ENCODE measurements at places on chromosomes 4 and X. TPM values are rescaled to one million over a fixed set of nuclear protein-coding genes. Genes with fewer than 3 reads are reported as not detected.
A peak's percentile ranks its signal among the peaks of the same experiment; 100 is the strongest.

DNA sequence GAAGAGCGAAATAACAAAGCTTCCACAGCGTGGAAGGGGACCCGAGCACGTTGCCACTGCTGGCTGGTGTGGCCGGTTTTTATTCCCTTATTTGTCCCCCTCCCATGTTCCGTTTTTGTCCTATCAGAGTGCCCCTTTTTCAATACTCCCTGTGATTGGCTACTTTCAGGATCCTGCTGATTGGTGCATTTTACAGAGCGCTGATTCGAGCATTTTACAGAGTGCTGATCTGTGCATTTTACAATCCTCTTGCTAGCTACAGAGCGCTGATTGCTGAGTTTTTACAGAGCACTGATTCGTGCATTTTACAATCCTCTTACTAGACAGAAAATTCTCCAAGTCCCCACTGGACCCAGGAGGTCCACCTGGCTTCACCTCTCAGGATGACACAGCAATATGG, 250.9 kb upstream of the EPHA5 start:
- no peak overlapping the region for H3K27ac ChIP-seq
- no peak for DNase-seq
- no peak overlapping the region for H3K4me3 ChIP-seq
- no peaks in the 10 kb centered on the region for H3K4me1 ChIP-seq

DNA sequence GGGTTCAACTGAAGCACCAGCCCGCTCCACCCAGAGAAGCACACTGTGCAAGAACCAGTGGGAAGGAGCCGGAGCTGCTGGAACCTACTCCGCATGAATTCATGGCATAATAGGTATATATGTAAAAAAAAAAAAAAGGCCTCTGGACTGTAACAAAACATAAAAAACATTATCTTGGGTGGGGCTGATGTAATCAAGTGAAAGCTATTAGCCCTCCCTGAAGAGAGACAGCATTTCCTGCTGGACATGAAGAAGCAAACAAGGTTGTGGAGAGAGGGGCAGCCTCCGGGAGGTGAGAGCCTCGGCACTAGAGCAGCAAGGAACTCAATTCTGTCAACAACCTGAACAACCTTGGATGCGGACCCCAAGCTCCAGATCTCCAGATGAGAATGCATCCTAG, 50.7 kb downstream of the PLAC1 start:
- no peaks in the 10 kb centered on the region for H3K4me1 ChIP-seq
- no peaks in the 10 kb centered on the region for H3K36me3 ChIP-seq

DNA sequence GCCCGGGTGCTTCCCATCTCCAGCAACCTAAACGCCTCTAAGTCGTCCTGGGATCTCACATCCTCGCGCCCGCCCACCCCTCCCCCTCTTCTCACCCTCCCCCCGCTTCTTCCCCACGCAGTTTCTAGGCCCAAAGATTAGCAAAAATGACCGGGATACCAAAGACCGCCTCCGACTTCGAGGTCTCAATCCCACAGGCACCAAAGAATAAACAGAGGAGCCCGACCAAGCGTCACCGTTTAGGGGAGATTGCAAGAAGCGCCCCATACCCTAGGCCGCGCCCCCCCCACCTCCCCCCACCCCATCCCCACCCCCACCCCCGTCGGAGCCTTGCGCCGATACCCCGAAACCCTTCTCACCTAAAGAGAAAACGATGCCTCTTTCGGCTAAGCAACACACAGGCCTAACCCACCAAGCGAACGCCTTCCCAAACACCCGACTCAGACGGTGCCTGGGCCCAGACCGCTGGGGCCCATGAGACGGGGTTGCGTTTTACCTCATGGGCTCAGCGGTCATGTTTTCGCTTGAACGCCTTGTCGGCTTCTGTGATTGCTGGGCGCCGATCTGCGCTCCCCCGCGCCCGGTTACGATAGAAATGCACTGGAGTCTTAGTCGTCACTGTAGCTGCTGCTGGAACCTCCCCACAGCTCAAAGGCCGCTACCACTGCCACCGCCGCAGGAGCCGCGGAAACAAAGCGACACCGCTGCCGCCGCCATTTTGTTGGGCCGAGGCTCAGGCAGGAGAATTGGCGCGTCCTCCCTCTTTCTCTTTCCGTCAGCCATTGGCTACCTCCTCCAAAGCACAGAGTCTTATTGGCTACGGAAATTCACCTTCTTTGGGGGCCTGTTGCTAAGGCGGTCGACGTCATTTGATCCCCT, at the start of gene ATRX:
ATRX (minus strand) TSS at position 731 of the 879 bp plus-strand sequence; CDS start at position 516, 215 bp downstream.
- no peaks in the 10 kb centered on the region for H3K4me1 ChIP-seq
- H3K36me3 ChIP-seq = no peaks in the 10 kb centered on the region
- peak; percentile 64 for DNase-seq
- H3K27ac ChIP-seq = peak within 1 kb of the TSS; percentile 93
- peak within 1 kb of the TSS; percentile 50 for H3K4me3 ChIP-seq

DNA sequence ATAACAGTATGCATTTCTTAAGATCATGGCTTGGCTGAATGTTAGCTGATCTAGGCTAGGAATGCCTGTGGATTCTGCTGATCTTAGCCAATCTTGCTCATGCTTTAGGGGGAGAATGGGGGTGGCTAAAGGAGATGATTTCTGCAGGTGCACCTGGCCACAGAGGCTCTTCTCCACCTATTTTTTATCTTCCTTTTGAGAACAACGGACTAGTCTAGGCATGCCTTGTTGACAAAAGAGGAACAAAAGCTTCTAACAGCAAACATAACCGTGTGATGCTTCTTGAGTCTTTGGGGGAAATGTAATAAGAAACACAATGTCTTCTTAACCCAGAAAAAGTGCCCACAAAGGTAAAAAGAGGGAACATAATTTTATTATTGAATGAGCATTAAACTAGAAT, 743.5 kb downstream of the ARAP2 start:
- no peak for DNase-seq
- H3K4me1 ChIP-seq = no peaks in the 10 kb centered on the region
- H3K4me3 ChIP-seq = no peak overlapping the region

DNA sequence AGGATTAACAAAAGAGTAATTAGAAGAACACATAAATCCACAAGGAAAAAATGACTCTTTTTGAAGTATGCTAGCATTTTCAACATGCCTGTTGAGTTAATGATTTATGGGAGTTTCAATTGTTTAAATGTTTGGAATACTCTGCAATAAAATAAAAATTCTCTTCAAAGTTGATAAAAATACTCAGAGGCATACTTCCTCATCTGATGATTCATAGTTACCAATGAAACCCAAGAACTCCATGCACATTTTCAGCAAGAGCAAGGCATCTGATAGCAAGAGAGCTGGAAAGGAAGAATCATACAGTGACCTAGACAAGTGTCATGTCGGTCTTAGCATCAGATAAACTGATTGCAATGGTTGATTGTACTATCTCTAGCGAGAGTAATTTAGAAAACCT, 443.7 kb upstream of the ATOH1 start:
- H3K27me3 ChIP-seq = no peaks in the 10 kb centered on the region
- no peak for DNase-seq
- no peak overlapping the region for H3K4me3 ChIP-seq
- no peaks in the 10 kb centered on the region for H3K36me3 ChIP-seq
- no peak overlapping the region for H3K27ac ChIP-seq
- H3K4me1 ChIP-seq = no peaks in the 10 kb centered on the region

DNA sequence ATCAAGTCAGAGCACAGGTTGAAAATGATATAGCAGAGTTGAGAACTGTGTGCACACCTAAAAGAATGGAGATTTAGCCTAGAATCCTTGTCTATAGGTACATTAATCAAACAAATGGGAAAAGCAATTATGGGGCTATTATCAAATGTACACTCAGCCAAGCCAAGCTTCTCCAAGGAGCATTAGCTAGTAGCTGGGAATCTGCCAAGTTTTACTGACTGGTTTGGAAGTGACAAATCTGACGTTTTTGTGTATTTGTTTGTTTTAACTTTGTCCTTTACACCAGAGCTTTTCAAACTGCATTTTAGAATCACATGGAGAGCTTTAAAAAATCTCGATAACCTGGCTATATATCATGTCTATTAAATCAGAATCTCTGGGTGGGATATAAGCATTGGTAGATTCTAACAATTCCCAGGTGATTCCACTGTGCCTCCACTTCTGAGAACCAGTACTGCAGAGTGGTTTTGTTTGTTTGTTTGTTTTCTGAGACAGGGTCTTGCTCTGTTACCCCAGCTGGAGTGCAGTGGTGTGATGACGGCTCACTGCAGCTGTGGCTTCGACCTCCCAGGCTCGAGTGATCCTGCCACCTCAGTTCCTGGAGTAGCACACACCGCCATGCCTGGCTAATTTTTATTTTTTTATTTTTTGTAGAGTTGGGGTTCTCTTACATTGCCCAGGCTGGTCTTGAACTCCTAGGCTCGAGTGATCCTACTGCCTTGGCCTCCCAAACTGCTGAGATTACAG, 279.8 kb downstream of the UNC5C start:
- no peak overlapping the region for H3K27ac ChIP-seq
- H3K27me3 ChIP-seq = no peaks in the 10 kb centered on the region
- H3K4me1 ChIP-seq = no peaks in the 10 kb centered on the region
- DNase-seq = no peak
- H3K36me3 ChIP-seq = no peaks in the 10 kb centered on the region

- no peaks in the 10 kb centered on the region for H3K4me1 ChIP-seq
- H3K4me3 ChIP-seq = no peak overlapping the region
- DNase-seq = no peak
- H3K27me3 ChIP-seq = no peaks in the 10 kb centered on the region
Observed at GRCh38 chrX:867502-867901, 236.9 kb downstream of the SHOX start.

DNA sequence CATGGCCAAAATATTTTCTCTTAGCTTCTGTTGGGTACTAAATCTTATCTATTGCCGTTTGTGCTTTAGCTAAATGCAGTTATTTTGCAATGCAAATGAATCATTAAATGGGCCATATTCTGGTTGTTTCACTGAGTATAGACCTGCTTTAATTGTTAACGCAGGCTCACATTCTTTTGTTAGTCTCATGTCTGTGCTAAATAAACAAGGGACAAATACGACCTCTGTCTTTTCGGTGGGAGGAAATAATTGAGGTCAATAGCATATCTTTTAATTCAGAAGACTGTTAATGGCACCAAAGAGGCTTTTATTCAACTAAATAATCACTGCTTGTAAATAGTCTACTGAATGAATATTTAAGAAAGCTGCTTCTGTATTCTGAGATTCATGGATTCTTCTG, 76.9 kb downstream of the DIAPH2 start:
- no peak for DNase-seq
- H3K36me3 ChIP-seq = no peaks in the 10 kb centered on the region
- H3K4me3 ChIP-seq = no peak overlapping the region

GRCh38 chr4:140800666-140801065, 44.5 kb upstream of the TBC1D9 start:
- DNase-seq = no peak
- H3K4me1 ChIP-seq = peaks cover 28% of the 10 kb centered on the region
- H3K27me3 ChIP-seq = no peaks in the 10 kb centered on the region
- H3K36me3 ChIP-seq = no peaks in the 10 kb centered on the region

- DNase-seq = no peak
- H3K4me1 ChIP-seq = no peaks in the 10 kb centered on the region
- no peak overlapping the region for H3K4me3 ChIP-seq
- H3K36me3 ChIP-seq = no peaks in the 10 kb centered on the region
- no peaks in the 10 kb centered on the region for H3K27me3 ChIP-seq
- H3K27ac ChIP-seq = no peak overlapping the region
Observed at GRCh38 chr4:11732155-11732554, 303.5 kb upstream of the HS3ST1 start.

GRCh38 chr4:85448906-85449890, 25.8 kb upstream of the ARHGAP24 start:
- no peak overlapping the region for H3K27ac ChIP-seq
- no peak overlapping the region for H3K4me3 ChIP-seq
- peaks cover 5% of the 10 kb centered on the region for H3K4me1 ChIP-seq
- DNase-seq = no peak
- H3K27me3 ChIP-seq = no peaks in the 10 kb centered on the region

- no peak overlapping the region for H3K27ac ChIP-seq
- H3K36me3 ChIP-seq = no peaks in the 10 kb centered on the region
- no peaks in the 10 kb centered on the region for H3K4me1 ChIP-seq
- H3K27me3 ChIP-seq = no peaks in the 10 kb centered on the region
- DNase-seq = no peak
Observed at GRCh38 chr4:100948911-100949310, 398.4 kb downstream of the PPP3CA start.

DNA sequence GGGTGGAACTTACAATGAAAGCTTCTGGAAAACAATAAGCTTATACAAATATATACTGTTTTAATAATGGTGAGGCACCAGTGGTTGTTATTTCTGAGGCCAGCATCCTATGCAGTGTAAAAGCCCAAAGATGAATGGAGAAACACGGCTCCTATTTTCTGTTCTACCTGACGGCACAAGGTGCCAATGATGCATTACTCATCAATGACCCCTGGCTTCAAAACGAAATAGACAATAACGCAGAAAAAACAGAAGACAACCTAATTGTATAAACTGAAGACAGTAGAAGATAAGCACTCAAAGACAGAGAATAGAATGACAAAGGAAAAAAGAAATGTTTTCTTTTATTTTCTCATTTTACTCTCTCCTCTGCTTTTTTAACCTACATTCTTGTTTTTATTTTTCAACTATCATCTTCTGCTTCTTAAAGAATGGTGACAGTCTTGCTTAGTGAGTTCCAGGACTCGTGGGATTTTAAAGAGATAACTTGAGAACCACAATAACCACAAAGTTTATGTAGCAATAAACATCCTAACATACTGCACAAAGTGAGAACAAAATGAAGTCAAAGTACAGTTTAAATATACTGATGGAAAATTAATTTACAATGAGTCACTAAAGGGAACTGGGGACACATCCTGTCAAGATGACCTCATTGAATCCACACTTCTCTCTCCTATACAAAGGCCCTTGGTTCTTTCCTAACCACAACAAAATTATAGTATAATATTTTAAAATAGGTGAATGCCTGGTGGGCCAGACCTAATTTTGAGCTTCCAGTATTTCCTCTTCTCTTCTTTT, 169.8 kb downstream of the BTC start:
- H3K27me3 ChIP-seq = no peaks in the 10 kb centered on the region
- H3K36me3 ChIP-seq = no peaks in the 10 kb centered on the region
- DNase-seq = no peak

DNA sequence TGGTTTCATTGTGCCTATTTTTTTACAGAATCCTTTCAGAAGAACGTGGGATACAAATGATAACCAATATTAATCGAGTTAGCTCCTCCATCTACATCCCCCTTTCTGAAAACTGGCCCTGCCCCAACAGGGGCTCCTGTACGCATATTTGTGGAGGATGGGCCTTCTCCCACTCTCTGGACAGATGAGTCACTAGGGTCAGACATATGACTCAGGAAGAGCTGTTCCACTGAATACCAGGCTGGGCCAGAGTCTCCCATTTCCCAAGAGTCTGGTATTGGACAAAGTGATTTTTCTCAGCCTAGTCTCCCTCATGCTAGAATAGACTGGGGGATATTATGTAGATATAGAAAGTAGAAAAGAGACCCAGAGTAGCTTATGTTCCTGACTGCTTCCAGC, 142.4 kb downstream of the TSPAN5 start:
- H3K4me1 ChIP-seq = peaks cover 18% of the 10 kb centered on the region
- H3K27ac ChIP-seq = no peak overlapping the region
- no peak overlapping the region for H3K4me3 ChIP-seq
- H3K36me3 ChIP-seq = no peaks in the 10 kb centered on the region

PRRG3 gene
- total RNA-seq = 4.4 TPM

PITX2 gene
- 0.10 TPM for total RNA-seq

PAQR3 gene
- total RNA-seq = 9.5 TPM

FGFBP1 gene
- not detected for total RNA-seq

SAGE1 gene
- total RNA-seq = not detected

ZC4H2 gene
- total RNA-seq = 5.6 TPM

CSAG3 gene
- total RNA-seq = not detected

CA5B gene
- 3.2 TPM for total RNA-seq

Data from heart right ventricle (tissue), 16 donors.